ENCODE measurements at places on chromosomes 7 and 10. TPM values are rescaled to one million over a fixed set of nuclear protein-coding genes. Genes with fewer than 3 reads are reported as not detected.

DNA sequence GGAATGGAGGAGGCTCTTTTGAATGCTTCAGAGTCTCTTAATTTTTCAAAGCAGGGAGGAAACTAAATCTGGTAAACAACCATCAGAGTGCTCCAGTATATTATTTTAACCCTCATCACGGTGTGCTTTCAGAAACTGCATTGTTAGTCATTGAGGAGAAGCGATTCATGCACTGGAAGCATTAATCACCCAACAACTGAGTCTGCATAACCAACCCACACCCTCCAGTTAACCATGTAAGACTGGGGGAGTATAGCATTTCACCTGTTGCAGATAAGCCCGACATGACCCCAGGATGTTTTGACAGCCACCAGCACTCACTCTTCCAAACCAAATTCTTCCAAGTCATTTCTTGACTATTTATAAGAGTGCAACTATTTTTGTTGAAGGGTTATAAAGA, 257.6 kb downstream of the GATA3 start:
- peak; percentile 37 for DNase-seq

DNA sequence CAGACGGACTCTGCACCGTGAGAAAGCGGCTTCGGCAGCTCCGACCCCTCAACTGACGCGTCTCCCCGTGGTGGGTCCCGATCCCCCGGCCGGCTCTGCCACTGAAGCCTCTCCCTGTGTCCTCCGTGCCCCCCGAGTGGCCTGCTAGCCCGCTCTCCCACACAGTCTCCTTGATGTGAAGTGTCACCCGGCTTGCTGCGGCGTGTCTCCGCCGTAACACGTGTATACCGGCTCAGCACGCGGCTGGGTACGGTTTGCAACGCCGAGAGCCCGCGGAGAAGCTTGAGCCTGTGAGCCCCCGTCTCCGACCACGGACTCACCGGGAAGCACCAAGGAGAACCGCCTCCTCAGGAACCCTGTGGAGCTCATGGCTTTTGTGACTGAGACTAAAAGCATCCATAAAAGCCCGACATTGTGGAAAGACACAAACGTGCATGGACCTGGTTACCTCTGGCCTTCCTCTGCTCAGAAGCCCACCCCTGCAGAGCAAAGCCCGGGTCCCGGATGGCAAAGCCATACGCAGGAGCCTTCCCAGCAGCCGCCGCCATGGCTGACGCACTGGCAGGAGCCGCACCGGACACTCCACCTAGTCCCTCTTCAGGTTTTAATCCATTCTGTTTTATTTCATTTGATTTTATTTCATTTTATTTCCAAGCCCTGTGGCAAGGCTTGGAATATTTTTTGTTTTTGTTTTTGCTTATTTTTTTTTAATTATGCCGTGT, 17.0 kb downstream of the PTPRN2 start:
- no peak for DNase-seq

GRCh38 chr10:11076221-11076620, 58.5 kb downstream of the CELF2 start:
- DNase-seq: no peak

DNA sequence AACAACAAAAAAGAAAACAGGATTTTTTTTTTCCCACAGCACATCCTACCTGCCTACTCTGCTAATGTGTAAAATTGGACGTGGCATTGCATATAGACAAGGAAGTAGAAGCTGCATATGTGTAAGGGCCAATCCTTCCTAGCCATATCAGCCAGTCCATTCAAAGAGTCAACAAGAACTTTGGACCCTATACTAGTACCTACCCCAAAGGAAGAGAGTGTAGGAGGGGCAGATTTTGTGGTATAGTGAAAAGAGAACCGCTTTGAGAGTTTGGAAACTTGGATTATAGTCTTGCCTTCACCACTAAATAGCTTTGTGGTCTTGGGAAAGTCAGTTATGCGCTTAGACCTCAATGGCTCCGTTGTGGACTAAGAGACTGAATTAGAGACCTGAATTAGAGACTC, 12.1 kb upstream of the MCU start:
- DNase-seq: no peak

DNA sequence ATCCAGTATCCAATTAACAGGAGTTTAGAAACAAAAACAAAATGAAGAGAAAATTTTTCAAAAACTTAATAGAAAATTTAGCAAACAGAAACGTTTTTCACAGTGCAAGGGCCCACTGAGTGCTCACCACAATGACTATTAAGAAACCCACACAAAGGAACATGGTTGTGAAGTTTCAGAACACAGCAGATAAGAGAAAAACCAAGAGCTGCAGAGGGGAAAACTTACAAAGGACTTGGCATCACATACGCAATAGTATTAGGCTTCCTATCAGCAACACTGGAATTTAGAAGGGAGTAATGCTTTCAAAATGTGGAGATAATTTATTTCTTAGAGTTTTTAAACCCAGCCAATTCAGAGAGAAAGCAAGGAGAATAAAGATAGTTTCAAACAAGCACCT, 1.7 kb upstream of the C7orf25 start:
- no peak for DNase-seq

- no peak for DNase-seq
These were observed 41.1 kb upstream of the GTF2IRD1 start for GRCh38 chr7:74412603-74413002.

DNA sequence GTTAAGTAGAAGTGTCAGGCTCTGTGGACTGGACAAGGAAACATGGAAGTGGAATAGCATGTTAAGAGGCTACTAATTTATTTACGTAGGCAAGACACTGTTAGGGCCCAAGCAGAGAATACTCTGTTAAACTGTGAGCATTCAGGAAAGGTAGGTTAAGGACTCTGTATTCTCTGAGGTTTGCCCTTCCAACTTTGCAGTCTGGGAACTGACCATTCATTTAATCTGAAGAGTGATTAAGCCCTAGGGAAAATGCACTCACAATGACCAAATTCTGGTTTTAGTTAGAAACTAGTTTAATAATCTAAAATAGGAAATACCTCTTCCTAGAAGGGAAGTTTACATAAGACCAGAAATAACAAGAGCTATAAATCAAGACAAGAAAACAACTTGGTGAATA, 266.6 kb downstream of the SUGCT start:
- DNase-seq: no peak

DNA sequence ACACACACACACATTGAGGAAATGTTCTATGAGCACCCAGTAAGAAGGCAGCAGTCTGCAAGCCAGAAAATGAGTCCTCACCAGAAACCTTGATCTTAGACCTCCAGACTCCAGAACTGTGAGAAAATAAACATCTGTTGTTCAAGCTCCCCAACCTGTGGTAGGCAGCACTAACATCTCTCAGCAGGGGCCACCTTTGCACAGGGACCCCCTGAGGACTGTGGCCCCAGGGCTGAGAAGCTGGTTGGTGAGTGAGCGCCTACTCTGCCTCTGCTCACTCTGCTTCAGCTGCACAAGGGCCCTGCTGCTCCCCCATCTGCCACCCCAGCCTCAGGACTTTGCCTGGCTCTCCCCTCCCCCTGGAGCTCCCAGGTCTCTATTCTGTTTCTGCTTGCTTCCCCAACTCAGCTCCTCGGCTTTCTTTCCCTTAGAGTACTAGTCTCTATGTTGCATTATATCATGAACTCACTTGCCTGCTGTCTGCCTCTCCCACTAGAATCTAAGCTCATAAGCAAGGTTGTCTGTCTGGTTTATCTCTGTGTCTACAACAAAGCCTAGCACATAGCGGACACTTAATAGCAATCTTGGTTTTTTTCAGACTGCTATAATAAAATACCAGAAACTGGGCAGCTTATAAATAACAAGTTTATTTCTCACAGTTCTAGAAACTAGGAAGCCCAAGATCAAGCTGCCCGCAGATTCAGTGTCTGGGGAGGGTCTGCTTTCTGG, 40.4 kb upstream of the PRLHR start:
- DNase-seq: no peak

DNA sequence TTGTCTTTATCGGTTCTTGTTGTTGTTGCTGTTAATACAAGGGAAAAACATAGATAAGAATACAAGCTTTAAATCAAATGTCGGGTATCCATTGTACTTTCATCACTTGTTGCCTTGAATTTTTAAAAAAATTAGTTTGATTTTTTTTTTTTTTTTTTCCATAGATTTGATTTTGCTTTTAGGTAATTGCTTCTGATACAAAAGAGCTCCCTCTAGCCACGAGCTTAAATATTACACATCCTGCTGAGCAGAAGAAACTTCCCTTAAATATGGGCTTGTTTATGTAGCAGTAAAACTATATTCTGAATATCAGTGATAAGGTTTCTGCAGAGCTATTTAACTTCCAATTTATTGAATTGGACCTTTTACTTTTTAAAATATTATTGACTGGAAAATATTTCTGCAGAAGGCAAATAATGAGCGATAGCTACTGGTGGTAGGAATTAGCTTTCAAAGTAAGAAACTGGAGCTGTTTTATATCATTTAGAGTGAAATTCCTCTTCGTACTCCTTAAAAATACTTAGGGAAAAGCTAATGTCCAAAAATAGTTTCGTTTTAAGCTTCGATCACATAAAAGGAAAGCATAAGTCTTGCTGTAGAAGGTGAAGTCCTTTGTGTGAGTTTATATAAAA, 216.9 kb downstream of the POLR1F start:
- DNase-seq: peak; percentile 11

DNA sequence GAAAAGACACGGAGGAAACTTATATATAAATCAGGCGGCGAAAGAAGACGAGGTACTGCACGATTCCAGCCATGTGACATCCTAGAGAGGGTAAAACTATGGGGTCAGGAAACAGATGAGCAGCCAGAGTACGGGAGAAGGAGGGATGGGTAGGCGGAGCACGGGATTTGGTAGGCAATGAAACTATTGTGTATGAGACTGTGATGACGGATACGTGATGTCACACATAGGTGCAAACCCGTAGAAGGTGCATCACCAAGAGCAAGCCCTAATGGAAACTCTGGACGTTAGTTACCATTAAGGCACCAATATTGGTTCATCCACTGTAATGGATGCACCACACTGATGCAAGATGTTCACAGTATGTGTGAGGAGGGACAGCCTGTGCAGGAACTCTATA, 93.8 kb upstream of the MGMT start:
- DNase-seq: no peak

DNA sequence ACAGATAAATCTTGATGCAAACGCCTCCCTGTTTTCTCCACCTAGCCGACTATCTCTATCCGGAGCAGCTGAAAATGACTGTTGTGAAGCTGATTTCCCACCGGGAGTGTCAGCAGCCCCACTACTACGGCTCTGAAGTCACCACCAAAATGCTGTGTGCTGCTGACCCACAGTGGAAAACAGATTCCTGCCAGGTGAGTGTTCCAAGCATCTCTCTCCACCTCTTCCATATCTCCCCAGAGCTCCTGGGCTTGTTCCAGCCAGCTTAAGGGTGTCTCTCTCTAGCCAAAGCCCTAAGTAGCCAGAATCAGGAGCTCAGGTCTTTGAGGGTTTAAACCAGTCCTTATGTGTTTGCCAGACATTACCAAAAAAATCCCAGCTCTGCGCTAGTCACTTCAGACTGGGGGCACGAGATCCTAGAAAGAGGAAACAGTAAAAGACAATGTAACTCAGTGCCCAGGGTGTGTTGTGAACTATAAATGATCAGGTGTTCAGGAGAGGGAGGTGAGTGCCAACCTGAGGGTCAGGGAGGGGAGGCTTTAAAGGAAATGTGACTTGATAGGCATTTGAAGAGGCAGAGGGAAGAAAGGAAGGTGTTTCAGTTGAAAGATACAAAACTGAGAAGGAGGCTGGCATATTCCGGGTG, 4.4 kb downstream of the PLAU start:
- DNase-seq: no peak

GRCh38 chr7:43590862-43591557, 8.1 kb downstream of the STK17A start:
- DNase-seq: no peak

DNA sequence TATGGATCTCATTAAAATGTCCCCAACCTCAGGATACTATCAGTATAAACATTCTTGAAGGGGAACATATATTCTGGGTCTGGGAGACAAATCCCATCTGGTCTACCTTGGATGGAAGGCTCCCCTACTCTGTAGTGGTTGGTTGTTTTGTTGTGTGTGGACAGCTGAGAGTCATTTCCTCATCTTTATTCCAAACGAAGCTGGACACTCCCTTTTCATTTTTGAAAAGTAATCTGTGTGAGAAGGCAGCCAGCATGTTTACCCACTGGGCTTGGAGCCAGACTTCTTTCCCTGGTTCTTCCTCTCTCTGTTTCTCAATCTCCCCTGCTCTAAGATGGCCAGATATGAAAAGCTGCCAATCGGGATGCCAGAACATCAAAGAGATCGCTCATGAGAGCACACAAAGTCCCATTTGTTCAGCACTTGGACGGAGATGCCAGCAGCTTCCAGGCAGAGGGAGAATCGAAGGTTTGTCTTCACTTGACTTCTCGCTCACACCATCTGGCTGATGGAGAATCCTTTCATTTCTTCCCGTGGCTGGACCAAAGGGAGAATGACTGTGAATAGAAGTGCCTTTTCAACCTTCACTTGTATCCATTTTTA, 108.1 kb upstream of the AGR3 start:
- DNase-seq: peak; percentile 89

DNA sequence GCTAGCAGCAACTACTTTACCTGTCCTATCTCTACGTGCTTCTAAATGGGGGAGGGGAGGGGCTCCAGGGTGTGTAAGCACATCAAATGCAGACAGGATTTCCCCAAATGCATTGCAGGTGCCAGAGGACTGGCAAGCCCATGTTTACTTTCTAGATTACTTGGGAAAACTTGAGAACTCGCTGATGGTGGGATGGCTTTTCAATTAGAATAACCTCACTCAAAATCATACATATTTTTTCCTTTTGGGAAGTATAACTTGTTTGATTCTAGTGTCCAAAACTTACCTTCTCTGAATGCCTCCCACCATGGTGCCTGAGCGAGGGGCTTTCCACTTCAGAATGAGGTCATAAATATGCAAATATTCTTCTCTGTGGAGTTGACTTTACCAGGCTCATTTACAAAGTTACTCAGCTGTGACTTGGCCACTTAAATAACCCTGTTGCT, 191.3 kb upstream of the RHOBTB1 start:
- no peak for DNase-seq

GRCh38 chr10:52297747-52298146, 16.3 kb upstream of the DKK1 start:
- no peak for DNase-seq

- DNase-seq: no peak
These were observed 517.4 kb upstream of the ZMIZ1 start for GRCh38 chr10:78551184-78552005.

- DNase-seq: no peak
These were observed 52.8 kb upstream of the VWDE start for GRCh38 chr7:12456506-12456905.

DNA sequence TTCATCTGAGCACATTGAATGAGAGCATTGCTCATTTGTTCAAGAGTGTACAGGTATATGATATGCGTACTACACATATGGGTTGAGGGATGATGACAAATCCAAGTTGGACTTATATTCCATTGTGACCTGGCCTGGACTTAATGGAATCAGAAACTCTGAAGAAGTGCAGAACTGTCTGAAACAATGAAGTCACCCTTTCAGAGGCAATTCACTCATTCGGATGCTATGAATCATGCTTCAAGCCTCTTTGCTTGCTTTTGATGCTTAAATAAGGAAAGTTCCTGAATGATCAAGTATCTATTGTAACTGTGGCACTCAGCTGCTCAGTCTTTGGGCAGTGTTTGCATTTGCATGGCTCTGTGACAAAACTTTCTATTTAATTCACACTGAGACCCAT, 93.4 kb downstream of the ZNF365 start:
- DNase-seq: peak; percentile 21

Gene GCK
- not detected for total RNA-seq

Gene TNKS2
- 27.0 TPM for total RNA-seq

Gene FRAT2
- 12.9 TPM for total RNA-seq

Gene PTER
- 9.5 TPM for total RNA-seq

Gene SPDYE3
- total RNA-seq: not detected

Gene TAS2R41
- total RNA-seq: not detected

Gene KNDC1
- total RNA-seq: not detected

Gene CALN1
- total RNA-seq: 1.9 TPM

Gene PTPN20
- total RNA-seq: not detected

Gene KLF14
- total RNA-seq: 0.20 TPM

Gene RASA4B
- total RNA-seq: 1.2 TPM

Gene CALHM3
- not detected for total RNA-seq

Measured in HT1080 (cell line).